NCI-H510A (cell line): ENCODE measurements at places on chromosomes 5 and 9.

DNA sequence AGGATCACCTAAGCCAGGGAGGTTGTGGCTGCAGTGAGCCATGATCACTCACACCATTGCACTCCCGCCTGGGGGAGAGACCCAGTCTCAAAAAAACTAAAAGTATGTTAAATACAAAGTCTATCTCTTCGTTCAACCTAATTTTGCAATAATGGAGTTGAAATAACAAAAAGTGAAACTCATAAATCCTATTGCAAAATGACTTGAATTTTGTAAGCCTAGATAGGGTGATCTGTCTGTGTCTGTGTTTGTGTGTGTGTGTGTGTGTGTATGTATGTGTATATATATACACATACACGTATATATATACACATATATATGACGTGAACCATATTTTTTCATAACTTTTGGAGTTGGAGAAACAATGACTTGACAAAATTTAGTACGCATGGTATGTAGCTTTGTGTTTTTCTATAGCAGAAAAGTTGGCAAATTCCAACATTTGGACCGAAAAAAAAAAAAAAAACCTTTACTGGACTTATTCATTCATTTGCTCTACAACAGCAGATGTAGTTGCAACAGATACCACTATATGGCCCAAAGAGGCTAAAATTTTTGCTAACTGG lies 76.9 kb upstream of the CDH6 start:
- no peak for DNase-seq

DNA sequence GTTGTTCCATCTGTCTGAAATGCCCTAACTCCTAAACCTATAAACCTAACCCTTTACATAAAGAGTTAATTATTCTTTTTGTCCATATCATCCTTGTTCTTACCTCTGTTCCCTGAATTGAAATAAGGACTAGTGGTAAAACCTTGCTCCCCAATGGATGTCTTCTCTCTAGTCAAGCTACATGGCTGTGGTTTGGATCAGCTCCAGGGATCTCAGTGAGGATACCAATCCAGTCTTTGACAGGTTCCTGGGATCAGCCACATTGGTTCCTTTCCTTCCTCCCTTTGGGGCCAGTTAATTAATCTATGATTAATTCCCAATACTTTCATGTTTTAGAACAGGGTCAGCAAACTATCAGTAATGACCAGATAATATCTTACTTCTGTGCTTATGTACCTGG lies 151.6 kb downstream of the SIL1 start:
- no peak for DNase-seq

DNA sequence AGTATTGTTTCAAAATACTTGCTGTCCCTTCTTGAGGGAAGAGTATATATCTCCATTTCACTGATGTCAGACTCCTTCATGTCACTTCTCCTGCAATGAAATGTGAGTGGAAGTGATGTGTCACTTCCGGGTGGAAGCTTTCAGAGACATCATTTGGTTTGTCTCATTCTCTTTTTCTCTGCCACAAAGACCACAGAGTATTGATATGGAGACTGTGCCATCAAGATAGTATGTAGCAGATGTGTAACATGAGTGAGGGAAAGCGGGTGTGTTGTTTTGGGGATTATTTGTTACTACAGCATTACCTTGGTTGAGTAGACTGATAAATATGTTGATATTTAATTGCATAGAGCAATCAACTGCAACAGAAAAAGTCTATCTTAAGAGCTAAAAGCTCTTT lies 169.8 kb downstream of the FBXL7 start:
- no peak for DNase-seq

GRCh38 chr5:50726475-50727148 lies 60.2 kb downstream of the PARP8 start:
- no peak for DNase-seq

- no peak for DNase-seq
Measured at GRCh38 chr9:7315746-7316145, 483.8 kb downstream of the DMAC1 start.

DNA sequence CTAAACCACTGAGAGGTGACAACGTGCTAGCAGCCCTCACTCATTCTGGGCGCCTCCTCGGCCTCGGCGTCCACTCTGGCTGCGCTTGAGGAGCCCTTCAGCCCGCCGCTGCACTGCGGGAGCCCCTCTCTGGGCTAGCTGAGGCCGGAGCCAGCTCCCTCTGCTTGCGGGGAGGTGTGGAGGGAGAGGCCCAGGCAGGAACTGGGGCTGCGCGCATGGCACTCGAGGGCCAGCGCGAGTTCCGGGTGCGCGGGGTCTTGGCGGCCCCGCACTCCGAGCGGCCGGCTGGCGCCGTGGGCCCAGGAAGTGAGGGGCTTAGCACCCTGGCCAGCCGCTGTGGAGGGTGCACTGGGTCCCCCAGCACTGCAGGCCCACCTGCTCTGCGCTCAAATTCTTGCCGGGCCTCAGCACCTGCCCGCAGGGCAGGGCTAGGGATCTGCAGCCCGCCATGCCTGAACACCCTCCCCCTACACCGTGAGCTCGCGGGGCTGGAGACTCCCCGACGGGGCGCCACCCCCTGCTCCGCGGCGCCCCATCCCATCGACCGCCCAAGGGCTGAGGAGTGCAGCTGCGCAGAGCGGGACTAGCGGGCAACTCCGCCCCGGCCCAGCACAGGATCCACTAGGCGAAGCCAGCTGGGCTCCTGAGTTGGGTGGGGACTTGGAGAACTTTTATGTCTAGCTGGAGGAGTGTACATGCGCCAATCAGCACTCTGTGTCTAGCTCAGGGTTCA lies 11.8 kb upstream of the UBE2D2 start:
- DNase-seq: no peak

- DNase-seq: peak; percentile 90
Measured at GRCh38 chr9:125261501-125262293, at the start of gene GAPVD1. GAPVD1 (plus strand) TSS chr9:125261826; CDS start chr9:125298922, 37,096 bp downstream.

GRCh38 chr9:94039786-94040185 lies 44.5 kb upstream of the PTPDC1 start:
- no peak for DNase-seq

GRCh38 chr9:78397454-78397853 lies 100.5 kb downstream of the PSAT1 start:
- DNase-seq: no peak

- no peak for DNase-seq
Measured at GRCh38 chr5:100446879-100447430, 88.2 kb upstream of the FAM174A start.

GRCh38 chr5:56291661-56292374 lies 58.7 kb upstream of the ANKRD55 start:
- no peak for DNase-seq

DNA sequence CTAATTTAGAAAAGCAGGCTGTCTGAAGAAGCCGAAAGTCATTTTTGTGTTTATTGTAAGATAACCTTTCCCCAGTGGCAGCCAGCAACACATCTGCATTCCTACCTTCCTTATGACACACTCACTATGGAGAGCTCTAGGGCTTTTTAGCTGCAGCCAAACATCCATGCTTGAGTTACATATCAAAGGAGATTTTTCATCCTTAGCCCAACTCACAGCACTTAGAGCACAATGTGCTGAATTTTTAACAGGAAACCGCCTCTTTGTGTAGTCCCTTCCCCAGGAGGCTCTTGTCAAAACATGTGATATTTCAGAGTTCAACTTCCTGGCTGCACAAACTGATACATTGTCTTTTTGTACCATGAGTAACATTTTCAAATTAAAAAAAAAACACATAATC lies 379.2 kb downstream of the CTNND2 start:
- DNase-seq: no peak

DNA sequence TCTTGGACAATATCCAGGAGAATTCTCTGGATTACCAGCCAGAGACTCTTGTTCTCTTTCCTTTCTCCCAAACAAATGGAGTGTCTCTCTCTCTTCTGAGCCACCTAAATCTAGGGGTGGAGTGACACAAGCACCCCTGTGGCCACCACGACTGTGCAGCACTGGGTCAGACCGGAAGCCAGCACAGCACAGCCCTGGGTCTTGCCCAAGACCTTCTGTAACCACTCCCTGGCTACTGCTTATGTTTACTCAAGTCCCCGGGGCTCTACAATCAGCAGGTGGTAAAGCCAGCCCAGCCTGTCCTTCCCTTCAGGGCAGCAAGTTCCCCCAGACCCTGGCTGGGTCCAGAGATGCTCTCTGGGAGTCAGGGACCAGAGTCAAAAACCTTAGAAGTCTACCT lies 110.0 kb upstream of the TUT7 start:
- no peak for DNase-seq

GRCh38 chr9:105636331-105636730 lies 25.9 kb upstream of the TAL2 start:
- no peak for DNase-seq

GRCh38 chr9:123426406-123426805 lies 70.4 kb downstream of the CRB2 start:
- DNase-seq: no peak

DNA sequence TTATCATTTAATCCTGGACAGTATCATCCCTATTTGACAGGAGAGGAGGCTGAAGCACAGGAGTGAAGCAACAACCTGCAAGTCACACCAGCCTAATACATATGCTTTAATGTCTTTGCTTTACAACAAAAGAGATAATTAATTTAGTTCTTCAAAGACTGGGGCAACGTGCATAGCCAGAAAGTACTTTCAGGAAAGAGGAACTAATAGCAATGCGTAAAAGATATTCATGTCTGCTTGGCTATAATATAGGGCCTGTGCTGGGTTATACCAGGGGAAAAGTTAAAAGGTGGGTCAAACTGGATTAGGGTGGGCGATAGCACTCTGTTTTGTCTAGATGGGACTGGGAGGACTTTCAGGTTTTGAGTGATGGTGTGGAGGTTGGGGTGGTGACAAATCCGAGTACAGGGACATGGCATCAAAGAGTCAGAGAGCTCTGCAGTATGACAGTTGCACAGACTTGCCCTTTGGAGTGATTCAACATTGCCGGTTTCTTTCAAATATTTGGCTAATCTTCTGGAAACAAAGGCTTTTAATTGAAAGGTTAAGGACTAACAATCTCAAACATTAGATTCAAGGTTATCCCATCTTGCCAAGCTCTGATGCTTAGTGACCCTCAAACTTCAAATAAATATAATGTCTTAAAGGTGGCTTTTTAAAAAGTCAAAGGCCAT lies 11.9 kb downstream of the DAB2 start:
- no peak for DNase-seq

DNA sequence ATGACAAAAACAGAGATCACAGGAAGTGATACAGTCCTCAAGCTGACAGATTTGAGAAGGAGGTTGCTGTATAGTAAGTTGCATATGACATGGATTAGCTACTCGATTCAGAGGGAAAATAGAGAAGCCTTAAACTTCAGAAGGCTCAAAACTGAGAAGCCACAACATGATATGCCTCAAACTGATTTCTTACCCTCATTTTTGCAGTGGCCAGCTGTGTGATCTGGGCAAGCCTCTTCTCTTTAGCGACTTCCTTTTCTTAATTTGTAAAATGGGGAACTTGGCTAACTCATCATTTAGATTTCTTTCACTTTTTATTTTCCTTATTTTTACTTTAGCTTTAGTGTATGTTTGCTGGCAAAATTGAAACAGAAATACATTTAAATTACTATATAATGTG lies 421.1 kb downstream of the KIF4B start:
- DNase-seq: no peak

GRCh38 chr9:16996901-16997491 lies 126.5 kb upstream of the BNC2 start:
- DNase-seq: no peak

DNA sequence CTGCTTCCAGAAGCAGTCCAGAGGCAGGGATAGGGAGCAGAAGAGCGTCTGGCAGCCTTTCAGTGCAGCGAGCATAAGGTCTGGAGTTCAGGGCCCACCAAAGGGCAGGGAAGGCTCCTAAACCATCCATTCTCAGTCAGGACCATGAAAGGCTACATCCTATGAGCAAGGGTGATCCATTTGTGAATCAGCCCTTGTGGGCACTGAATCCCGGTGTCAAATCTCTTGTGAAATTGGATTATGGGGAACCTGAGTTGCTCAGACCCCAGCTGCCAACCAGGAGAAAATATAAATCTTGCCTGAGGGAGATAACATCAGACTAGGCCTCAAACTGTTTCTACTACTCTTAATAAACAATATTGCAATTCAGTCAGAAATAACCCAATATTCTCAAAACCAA lies 204.4 kb downstream of the SYK start:
- DNase-seq: no peak

GRCh38 chr5:17732351-17732923 lies 98.2 kb downstream of the TAF11L14 start:
- DNase-seq: no peak

DNA sequence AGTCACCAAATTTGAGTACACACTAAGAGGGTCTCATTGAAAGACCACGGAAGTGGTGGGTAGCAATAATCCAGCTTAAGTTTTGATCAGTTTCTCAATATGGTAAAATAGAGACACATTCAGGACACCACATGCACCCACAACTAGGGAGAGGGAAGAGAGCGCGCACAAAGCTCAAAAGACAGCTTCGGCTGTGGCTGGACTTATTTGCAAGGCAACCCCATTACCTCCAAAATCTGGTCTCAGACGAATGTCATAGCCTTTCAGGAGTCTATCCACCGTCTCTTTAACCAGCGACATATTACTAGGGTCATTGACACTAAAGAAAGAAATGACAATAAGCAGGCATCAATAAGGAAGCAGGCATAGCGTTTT lies 443 bp downstream of the GABRB2 start:
- DNase-seq: no peak

GRCh38 chr5:73180566-73180965 lies 7.6 kb downstream of the TMEM174 start:
- no peak for DNase-seq

DNA sequence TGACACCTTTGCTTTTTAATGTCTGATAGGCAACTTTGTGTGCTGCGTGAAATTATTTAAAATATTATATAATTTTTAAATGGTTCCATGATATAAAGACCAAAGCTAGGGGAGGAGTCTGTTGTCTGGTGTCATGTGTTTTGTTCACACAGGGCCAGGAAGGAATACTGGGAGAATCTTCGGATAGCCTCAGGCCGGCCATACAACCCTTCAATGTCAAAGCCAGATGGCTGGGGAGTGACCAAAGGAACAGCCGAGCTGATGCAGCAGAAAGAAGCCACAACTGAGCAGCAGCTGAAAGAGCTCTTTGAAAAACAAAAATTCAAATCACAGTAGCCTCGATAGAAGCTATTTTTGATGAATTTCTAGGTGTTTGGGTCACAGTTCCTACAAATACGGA lies 19.2 kb downstream of the BHMT start:
- DNase-seq: no peak

- no peak for DNase-seq
Measured at GRCh38 chr5:167555565-167556166, 735.8 kb upstream of the WWC1 start.

DNA sequence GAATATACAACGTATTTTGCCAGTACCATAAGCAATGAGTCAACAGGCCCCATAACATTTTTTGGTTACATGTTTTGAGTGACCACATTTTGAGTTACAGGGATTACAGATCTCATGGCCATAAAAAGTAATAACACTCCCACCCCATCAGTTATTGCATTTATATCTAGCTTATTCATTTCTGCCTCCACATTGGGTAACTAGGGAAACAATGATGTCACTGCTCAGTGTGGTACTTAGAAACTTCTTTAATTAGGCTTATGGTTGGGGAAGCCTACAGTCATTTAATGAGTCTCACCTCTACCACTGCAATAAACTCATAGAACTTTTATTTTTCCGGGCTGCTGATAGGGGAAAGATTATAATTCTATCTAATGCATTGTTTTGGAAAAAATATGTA lies 39.9 kb upstream of the SMIM15 start:
- DNase-seq: no peak
